T follicular helper cell (primary cell): ENCODE measurements at places on chromosomes 12 and 14.
A peak's percentile ranks its signal among the peaks of the same experiment; 100 is the strongest.

- peak; percentile 46 for DNase-seq
Observed at GRCh38 chr14:24339284-24340151, at the start of gene RIPK3. RIPK3 (minus strand) TSS chr14:24339991; CDS start chr14:24339826, 165 bp downstream.

DNA sequence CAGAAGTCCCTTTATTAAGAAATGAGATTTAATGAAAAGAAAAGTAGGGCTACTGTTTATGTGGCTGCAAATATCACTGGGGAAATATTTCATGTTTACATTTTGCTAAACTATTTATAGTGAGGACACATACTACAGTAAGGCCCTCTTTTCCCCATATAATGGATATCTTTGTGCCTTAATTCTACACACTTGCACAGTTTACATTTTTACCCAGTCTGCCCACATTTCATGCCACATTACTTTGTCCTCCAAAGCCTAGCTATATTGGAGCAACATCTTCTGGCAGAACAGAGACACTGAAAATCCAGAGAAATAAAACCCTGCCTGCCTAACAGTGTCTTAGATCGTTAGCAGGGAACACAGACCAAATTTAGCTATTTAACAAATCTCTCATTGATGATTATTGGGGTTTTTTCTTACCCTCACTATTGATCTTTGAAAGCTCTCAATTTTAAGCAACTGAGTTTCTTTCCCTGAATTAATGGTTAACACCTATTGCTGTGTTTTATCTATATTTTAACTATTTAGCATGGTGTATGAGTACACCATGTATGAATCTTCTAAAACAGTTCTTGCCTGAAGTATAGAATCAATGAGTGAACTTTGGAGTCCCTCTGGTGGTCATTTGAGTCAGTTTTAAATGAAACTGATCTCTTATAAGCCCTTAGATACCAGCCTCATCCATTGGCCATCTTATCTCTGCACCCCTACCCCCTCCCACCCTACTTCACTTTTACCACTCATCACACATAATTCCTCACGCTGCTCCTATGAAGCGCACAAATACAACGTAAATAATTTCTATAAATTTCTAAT is 170.2 kb downstream of the BCAT1 start:
- DNase-seq = no peak

- no peak for DNase-seq
Observed at GRCh38 chr12:3913278-3913677, 40.1 kb upstream of the PARP11 start.

GRCh38 chr12:124570810-124571209 is 3.4 kb upstream of the NCOR2 start:
- DNase-seq = no peak

DNA sequence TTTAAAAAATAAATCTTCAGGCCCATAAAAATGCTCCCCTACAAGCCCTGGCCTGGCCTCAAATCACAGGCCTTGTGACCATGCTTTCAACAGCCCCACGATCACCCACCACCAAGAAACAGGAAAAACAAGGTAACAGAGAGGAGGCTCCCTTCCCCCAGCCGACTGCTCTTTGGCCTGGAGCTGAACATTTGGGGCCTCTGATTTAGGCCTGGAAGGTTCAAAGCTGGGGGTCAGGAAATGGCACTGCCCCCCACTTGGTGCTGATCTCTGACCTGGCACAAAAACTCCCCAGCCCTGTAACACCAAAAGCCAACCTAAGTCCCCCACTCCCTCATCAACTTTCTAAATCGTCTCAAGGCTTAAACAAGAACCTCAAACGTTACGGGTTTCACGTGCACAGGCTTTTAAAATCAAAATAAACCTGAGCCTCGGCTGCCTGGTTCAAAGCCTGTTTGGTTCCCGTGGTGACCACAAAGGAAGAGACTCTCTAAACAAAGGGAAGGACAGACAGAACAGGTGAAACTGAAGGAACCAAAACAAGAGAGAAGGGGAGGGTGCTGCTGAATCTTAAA is 9.0 kb downstream of the ACTN1 start:
- DNase-seq = peak; percentile 56

GRCh38 chr12:26124446-26125399 is at the start of gene BHLHE41:
BHLHE41 (minus strand) TSS chr12:26125037; CDS start chr12:26124779, 258 bp downstream.
- no peak for DNase-seq

DNA sequence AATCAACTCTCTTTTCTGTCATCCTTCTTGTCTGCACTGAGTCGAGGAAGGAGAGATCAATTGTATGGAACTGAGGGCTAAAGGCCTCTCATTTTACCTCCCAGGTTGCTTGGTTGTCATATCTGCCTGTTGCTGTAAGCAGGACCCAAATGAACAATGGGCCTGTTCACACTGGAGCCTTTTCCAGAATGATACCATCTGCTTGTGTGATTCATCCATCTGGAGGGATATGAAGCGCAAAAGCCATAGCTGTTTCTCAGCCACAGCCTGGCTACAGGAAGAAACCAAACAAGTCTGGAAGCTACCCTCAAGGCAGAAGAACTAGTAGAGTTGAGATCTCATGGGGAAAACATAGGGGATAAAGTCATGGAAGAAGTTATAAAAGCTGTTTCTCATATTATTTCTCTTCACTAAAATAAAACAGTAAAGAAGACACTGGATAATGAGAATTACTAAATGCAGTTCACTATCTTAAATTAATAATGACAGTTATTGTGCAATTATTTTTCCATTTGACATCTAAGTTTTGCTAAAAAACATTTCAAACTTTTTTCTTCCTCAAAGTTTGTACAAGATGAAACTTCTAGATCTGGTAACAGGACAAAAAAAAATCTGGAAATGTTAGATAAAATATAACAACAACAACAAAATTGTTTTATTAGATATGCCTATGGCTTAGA is 106.3 kb downstream of the SPTSSA start:
- no peak for DNase-seq

DNA sequence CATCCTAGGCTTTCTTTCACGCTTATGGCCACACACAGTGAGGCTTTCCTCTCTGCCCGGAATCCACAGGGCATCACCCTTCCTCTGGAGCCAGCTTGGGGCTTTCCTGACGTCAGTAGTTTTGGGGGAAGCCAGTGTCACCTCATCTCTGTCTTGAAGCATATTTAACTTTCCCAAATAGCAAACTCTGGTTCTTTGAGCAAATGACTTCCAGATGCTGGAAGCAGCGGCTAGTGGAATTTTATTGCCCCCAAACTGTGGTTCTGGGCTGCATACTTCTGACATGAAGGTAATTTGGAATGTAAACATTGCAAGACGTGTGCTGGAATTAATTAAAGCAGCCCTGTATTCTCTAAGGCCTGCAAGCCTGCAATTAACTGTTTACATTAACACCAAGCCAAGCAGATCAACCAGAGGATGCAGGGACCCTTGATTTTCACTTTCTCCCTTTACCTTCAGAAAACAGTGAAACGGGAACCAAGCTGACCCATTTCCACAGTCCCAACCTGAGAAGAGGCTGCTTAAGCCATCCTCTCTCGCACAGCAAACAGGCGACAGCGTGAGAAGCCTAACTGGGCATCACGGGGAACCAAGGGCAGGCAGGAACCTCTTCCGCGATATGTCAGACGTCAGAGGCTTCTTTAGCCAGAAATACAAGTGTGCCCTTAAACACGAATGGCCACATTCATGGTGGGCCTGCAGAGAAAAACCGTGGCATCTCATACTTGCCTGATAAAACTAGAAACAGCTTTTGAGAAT is 258.4 kb downstream of the CACNA1C start:
- no peak for DNase-seq

DNA sequence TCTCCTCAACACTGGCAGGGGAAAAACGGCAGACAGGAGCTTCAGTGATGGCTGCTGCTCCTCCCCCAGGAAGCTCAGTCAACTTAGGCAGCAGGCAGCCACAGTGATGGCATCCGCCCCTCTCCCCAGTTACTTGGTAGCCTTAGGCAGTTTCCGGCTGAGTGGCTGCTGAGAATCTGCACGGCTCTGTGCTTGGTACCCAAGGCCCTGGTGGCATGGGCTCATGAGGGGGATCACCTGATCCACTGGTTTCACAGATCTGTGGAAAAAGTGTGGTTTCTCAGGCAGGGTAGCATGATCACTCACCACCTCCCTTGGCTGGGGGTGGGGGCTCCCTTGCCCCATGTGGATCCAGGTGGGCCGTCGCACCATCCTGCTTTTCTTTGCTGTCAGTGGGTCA is 244.6 kb upstream of the MDGA2 start:
- DNase-seq = no peak

DNA sequence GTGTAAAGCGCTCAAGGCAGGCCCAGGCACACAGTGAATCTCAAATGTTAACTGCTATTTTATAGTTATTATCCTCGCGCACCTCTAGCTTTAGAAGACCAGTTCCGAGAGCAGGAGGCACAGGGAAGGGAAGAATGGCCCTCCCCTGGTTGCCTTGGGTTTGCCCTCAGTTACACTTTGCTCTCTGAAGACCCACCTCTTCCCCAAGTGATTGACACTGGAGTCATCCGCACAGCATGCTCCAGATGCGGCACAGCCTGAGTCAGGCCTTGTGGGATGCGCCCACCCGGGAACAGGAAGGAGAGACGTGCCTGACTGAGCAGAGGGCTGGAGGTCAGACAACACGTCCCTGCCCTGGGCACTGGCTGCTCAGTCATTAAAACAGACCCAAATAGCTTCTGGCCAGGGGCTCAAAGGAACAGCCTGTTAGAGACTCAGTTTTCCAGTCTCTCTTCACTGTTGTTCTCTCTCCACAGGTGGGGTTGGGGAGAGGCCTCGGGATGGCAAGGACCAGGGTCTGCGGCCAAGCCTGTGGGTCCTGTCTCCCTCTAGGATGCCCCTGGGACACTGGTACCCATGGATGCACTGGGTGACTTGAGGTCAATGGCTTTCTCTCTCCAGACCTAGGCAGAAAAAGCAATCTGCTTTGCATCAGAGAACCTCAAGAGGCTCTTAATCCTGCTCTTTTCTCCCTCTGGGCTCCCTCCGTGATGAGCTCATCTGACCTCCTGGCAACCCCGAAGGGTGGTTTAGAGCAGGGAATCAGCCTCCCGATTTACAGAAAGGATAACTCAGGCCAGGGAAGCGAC is 13.6 kb upstream of the MLXIP start:
- no peak for DNase-seq
